ENCODE measurements at places on chromosomes 16 and 17. TPM values are rescaled to one million over a fixed set of nuclear protein-coding genes. Genes with fewer than 3 reads are reported as not detected.

Gene GPR179
- under 0.01 TPM for total RNA-seq

Gene CPHXL2
- total RNA-seq, result not detected

Gene COX11
- total RNA-seq, result 29.0 TPM

Gene MPO
- 0.17 TPM for total RNA-seq

Gene LDHD
- 27.7 TPM for total RNA-seq

GRCh38 chr16:31785126-31785525, 88.5 kb upstream of the ZNF267 start:
- DNase-seq, result no peak

DNA sequence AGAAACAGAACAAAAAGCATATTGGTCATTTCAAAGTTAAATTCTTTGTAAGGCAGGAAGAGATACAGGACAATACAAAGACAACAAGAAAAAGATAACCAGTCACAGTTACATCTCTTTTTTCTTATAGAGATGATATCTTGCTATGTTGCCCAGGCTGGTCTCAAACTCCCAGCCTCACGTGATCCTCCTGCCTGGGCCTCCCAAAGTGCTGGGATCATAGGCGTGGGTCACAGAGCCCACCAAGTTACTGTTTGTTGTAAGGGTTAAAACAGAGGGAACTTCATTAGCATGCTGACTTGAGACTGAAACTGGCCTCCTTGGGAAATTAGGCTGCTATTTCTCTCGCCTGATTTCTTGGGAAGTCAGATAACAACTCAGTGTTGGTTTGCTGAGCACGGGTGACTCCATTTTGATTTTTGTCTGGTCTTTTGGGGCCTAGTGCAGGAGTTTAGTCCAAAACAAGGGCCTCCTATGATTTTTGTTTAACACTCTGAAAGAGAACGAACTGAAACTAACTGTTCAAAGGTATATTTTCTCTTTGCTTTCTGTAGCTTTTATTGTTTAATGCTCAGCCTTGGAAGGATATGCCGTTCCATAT, 31.5 kb upstream of the SEC14L1 start:
- DNase-seq, result no peak

- DNase-seq, result no peak
Observed at GRCh38 chr16:24624102-24624501, 84.7 kb downstream of the RBBP6 start.

DNA sequence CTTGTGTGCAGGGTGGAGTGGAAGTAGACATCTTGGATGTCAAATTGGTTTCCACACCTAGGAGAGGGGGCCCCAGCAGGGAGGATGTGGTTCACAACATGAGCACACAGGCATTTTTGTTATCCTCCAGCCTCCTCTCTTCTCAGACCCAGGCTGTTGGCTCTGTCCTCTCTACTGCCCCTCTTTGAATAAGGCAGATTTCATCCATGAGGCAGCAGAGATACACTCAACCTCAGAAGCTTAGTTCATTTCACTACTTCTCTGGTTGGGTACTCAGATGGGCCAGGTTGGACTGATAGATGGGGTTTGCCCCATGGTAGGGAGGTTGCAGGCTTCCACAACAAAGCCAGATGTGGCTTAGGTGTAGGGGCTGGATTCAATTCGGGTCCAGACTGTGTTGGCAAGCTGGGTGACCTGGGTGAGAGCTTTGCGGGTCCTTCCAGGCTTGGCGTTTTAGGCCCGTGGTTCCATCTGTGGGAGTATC, 22.2 kb upstream of the NFATC3 start:
- no peak for DNase-seq

- no peak for DNase-seq
Observed at GRCh38 chr17:5758651-5759050, 174.3 kb upstream of the NLRP1 start.

DNA sequence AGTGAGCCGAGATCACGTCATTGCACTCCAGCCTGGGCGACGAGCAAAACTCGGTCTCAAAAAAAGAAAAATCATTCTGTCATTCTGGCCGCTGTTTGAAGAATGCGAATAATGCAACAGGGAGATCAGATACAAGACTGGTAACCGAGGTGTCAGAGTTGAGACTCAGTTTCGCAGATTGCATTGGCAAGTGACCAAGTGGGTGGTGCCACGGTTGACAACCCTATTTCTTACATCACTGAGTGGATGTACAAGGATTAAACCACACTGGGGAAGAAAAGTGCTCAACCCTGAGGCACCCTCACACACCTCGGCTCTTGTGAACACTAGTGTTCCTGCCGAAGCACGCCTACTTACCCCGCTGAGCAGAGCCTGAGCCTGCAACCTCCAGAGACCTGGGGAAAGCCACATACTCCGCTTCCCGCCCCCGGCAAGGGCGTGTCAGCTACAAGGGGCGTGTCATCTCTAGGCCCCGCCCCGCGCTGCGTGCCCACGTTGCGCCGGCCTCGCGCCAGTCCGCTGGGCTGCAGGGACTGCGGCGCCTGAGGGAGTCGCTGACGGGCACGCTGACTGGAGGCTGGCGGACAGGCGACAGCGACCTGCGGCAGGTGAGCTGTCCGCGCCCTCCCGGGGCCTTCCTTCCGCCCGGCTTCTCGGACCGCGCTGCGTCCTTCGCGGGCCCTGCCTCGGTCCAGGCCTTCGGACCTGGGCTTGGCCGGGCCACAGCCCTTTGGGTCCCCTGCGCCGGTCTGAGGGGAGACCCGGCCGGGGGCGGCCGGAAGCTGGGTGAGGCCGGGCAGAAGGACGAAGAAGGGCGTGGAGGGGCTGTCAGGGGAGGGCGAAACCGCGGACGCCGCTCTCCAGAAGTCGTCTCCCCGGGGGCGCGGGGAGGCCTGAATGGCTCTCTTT, at the start of gene HMOX2:
TSS of gene HMOX2 (plus strand) at position 519 of the 909 bp plus-strand sequence. CDS start 29,127 bp downstream, outside the sequence.
- DNase-seq, result peak; percentile 94

GRCh38 chr17:55463600-55463999, 42.0 kb upstream of the MMD start:
- no peak for DNase-seq
